Sigmoid colon (tissue), 7 donors: ENCODE measurements at places on chromosomes 1 and 21. TPM values are rescaled to one million over a fixed set of nuclear protein-coding genes. Genes with fewer than 3 reads are reported as not detected.

The SFN gene
- total RNA-seq = not detected

The FBXO2 gene
- 9.1 TPM for total RNA-seq

GRCh38 chr1:162371611-162372010, 5.0 kb downstream of the SPATA46 start:
- no peak for DNase-seq

GRCh38 chr1:208201229-208201628, 43.0 kb downstream of the PLXNA2 start:
- no peak for DNase-seq

- no peak for DNase-seq
Measured at GRCh38 chr1:91809317-91809716, 76.6 kb downstream of the TGFBR3 start.

DNA sequence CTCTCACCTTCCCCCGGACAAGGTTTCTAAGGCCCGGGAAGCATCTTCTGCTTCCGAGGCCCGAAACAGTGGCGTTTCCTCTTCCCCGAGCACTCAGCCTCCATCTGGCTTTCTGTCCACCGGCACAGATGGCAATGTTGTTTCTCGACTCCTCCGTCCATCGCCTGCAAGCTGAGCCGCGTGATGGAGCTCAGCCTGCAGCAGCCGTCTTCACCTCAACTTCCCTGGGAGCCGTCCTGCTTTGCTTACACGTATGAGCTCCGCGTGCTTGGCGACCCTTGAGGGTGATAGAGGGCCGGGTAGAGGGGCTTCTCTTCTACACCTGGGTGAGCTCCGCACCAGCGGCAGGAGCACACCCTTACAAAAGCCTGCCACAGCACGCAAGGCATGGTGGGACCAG, 80.4 kb downstream of the AJAP1 start:
- DNase-seq = no peak

DNA sequence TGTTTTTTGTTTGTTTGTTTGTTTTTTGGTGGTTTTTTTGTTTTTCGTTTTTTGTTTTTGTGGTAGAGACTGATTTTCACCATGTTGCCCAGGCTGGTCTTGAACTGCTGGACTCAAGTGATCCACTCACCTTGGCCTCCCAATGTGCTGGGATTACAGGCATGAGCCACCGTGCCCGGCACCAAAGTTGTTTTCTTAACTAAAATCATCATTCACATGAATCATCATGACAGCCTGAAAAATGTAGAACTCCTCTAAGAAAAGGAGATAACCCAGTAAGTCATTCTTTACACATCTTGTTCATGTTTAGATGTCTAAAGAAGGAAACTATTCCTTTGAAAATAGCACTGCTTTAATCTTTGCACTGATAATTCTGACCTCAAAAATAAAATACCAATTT, 37.5 kb downstream of the DISP1 start:
- DNase-seq = no peak

- DNase-seq = no peak
Measured at GRCh38 chr1:20996554-20996953, 180.1 kb downstream of the EIF4G3 start.

- DNase-seq = peak; percentile 84
Measured at GRCh38 chr1:161082996-161083747, 6.2 kb downstream of the NECTIN4 start.

DNA sequence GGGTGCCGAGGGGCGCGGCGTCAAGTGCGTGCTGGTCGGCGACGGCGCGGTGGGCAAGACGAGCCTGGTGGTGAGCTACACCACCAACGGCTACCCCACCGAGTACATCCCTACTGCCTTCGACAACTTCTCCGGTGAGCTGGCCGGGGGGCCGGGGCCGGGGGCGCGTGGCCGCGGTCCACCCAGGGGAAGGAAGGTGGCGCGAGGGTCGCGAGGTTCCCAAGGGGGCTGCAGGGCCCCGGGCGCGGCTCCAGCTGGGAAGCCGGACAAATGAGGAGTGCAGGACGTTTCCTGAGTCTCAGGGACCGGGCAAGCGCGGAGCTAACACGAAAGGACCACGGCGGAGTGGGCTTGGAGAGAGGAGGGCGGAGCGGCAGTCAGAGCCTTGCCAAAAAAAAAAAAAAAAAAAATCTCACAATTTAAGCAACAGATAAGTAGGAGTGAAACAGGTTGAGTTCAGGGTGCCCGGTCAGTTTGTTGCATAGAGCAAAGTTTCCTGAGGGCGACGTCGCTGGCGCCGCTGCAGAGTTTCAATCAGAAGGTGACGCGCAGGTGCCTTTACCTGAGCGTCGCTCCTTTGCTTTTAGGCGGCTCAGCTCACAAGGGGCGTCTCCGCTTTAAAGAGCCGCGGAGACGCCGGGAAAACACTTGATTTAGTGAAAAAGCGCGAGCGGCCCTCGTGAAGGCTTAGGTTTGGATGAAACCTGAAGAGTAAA, 750 bp downstream of the RHOU start:
- peak; percentile 82 for DNase-seq

DNA sequence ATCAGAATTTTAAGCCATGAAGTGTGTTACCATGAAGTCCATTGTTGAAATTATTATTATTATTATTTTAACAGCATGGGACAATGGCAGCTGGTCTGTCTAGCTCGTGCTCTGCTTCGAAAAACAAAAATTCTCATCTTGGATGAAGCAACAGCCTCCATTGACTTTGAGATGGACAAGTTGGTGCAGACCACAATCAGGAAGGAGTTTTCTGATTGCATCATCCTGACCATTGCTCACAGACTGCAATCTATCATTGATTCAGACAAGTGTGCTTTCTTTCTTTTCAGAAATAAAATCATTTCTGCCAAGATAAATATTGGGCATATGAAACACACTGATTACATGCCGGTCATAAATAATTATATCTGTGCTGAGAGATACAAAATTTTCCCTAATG, 21.0 kb downstream of the HSPA13 start:
- no peak for DNase-seq

DNA sequence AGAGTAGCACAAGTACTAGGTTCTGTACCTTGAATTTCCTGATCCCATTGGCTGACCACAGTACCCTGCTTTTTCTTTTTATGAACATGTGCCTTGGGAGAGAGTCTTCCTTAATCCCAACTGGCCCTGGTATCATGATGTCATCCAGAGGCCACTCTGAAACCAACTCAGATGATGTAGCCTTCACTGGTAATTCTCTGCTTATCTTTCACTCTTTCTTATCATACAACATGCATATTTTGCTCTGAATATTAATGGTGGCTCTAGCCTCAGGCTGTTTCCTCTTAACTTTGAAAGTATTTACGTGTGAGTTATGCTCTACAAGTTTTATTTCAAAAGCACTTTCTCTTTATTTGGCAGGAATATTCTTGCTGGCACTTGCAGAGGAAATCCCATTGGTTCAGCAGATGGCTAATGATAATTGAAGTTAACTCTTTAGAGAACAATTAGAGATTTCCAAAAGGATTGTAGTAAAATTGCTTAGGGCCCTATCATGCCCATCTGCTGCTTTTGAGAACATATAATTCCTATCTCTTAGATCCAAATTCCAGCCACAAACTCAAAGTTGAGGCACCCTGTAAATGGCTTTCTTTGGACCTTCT, 86.1 kb downstream of the PTGER3 start:
- DNase-seq = no peak
